ENCODE measurements at places on chromosomes 2 and 18. TPM values are rescaled to one million over a fixed set of nuclear protein-coding genes. Genes with fewer than 3 reads are reported as not detected.

Gene SERPINB12
- not detected for total RNA-seq

Gene FBLN7
- total RNA-seq = 0.26 TPM

Gene ODC1
- total RNA-seq = 143 TPM

Gene CDH2
- total RNA-seq = 0.27 TPM

Gene STPG4
- not detected for total RNA-seq

Gene LRP2
- 0.02 TPM for total RNA-seq

Gene IL36B
- not detected for total RNA-seq

Gene AGAP1
- total RNA-seq = 21.6 TPM

Gene ALLC
- total RNA-seq = not detected

Gene CCBE1
- 0.06 TPM for total RNA-seq

Gene LCT
- not detected for total RNA-seq

Gene LOXHD1
- 0.11 TPM for total RNA-seq

Gene INHBB
- 19.3 TPM for total RNA-seq

Gene ASB18
- 9.3 TPM for total RNA-seq

Gene EMILIN1
- 6.1 TPM for total RNA-seq
